Left cardiac atrium (tissue), 4 donors: ENCODE measurements at places on chromosomes 3 and 15. TPM values are rescaled to one million over a fixed set of nuclear protein-coding genes. Genes with fewer than 3 reads are reported as not detected.

DNA sequence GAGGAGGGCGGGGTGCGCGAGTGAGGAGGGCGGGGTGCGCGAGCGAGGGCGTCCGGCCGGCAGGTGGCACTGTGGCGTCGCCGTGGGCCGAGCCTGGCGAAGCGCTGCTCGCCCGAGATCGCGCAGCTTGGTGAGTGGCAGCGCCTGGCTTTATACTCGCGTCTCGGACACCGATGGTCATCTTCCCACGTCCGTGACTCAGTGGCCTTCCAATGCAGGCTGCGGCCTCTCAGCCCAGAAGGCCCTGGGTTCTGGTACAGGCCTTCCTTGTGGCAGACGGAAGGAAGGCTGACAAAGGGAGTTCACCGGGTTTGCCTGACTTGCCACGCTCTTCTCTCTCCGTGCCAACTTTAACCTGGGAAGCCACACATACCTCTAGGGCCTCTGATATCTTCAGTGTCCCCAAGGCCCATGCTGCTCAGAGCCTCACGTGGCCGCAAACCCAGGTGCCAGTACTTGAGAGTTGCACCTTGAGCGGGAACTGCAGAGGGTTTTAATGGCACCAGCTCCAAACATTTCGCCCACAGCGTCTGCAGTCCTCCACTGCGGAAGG, 195.3 kb upstream of the LYSMD4 start:
- peak; percentile 76 for DNase-seq

The LSM3 gene
- total RNA-seq, result 15.8 TPM

The CCR3 gene
- total RNA-seq, result not detected

- DNase-seq, result no peak
Measured at GRCh38 chr3:108603691-108604090, 14.2 kb downstream of the DZIP3 start.

DNA sequence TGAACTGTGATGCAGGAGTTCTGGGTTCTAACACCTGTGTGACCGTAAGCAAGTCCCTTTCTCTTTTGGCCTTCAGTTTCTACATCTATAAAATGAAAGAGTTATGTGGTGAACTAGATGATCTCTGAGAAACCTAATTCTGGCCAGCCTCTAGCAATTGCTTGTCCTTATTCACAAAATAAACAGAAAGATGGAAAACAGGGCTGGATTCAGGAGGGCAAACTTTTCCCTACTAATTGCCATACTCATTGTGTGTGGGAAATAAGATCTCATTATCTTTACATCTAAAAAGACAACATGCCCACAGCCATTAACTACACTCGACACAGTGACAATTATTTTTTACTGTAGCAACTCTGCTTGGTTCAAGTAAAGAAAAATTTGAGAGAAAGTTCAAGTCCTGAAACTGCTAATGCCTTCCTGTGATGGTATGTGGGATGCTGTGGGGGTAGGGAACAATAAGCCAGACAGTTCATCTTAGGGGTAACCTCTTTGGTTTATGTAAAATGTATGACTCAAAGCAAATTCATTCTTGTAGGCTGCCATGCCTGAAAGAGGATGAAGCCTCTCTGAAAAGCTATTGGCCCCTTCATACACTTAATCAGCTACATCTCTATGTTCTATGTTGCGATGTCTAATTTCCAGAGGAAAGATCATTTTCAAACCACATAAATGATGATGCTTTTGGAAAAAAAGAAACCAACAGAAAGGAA, 177.6 kb upstream of the BCL6 start:
- DNase-seq, result no peak

DNA sequence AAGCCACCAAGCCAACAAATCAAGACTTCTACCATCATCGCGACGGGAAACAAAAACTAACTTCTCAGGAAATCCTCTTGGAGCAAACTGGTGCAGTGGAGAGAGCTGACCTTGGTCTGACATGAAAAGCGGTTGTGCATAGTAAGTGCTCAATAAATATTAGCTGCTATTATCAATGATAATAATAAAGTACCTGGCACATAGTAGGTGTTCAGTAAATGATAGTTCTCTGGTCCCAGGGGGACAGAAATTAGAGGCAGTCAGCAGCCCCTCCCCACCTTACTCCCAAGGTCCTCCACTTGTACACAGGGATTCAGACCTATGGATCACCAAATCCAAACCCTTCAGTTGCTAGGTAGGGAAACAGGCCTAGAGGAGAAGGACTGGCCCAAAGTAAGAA, 6.0 kb upstream of the CSK start:
- DNase-seq, result no peak
